ENCODE measurements at places on chromosomes 2 and 18.

GRCh38 chr2:100213595-100213994 is 71.2 kb upstream of the AFF3 start:
- no peak for DNase-seq

DNA sequence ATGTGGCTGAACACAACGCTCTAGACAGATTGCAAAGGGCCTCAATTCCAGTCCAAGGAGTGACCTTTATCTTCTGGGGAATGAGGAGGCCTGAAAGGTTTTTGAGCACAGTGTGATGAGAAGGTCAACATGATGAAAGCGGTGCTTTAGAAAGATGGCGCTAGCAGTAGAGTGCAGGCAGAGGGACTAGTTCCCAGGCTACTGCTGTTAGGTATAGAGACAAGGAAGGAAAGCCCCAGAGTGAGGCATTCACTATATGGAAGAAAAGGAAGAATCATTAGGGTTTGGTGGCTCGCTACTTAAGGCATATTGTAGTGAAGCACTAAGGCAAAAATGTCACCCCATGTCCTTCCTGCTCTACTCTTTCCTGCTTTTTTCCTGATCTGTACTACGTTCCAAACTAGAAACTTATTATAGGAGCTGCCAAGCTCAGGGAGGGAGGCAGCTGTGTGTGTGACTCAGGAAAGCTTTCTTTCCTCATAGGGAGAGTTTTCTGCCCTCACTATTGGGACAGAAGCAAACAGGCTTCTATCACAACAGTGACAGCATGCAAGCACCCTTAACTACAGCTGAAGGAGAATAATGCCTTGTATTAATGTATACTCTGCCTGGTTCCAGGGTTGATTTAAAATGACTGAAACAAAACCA is 160.8 kb upstream of the CAVIN2 start:
- no peak for DNase-seq

DNA sequence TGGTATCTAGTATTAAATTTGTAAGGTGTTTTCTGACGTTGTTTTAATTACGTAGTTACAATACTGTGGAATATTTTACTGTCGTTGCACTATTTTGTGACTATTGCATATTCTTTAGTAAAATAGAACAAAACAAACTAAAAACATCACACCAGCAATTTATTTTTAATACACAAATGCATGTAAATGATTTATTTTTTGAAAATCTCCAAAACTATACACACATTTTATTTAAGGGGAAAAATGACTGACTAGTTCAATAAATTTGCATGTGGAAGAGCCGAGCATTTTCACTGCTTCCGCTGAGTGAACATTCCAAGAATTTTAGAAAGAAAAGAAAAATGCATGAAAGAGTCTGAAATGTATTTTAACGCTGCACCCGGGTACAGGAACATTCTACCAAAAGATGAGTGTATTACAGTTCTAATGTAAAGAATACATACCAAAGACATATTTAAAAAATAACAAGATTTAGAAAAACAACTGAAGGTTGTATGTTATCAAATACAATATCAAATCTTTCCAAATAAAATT is 257.7 kb downstream of the MEIS1 start:
- no peak for DNase-seq

DNA sequence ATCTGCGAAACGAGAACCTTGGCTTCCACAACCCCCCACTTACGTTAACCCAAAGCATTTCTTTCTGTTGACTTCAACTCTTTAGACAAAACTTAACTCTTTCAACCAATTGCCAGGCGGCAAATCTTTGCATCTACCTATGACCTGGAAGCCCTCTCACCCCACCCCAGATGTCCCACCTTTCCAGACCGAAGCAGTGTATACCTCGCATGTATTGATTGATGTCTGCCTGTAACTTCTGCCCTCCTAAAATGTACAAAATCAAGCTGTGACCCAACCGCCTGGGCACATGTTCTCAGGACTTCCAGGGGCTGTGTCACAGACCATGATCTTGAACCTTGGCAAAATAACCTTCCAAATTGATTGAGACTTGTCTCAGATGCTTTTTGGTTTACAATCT is 12.3 kb downstream of the AQP12B start:
- no peak for DNase-seq

DNA sequence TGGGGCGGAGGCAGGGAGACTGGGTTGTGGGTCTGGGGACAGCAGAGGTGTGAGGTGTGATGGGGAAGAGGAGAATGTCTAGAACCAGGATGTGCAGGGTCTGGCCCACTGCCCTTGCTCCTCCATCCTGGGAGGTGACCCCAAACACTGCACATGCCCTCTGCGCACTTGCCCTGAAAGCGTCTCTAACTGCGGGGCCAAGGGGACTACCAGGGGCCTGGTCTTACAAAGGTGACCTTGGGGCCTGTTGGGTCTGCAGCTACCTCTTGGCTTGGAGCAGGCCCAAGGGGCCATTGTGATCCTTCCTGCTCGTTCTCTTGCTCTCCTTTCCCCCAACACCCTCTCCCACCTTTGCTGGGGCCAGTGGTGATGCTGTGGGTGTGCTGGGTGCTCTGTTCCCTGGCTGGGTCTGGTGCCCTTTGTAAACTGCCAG is 48.0 kb upstream of the FAHD2A start:
- DNase-seq = no peak

- DNase-seq = no peak
These were observed 19.7 kb downstream of the CYP1B1 start for GRCh38 chr2:38056216-38056615.

- DNase-seq = no peak
These were observed 37.5 kb upstream of the SOS1 start for GRCh38 chr2:39158351-39158750.

- no peak for DNase-seq
These were observed 182.2 kb upstream of the ATP5MC3 start for GRCh38 chr2:175363699-175364098.

GRCh38 chr2:134636714-134637113 is 82.1 kb downstream of the TMEM163 start:
- DNase-seq = no peak

- no peak for DNase-seq
These were observed 16.6 kb upstream of the HK2 start for GRCh38 chr2:74817304-74817675.

DNA sequence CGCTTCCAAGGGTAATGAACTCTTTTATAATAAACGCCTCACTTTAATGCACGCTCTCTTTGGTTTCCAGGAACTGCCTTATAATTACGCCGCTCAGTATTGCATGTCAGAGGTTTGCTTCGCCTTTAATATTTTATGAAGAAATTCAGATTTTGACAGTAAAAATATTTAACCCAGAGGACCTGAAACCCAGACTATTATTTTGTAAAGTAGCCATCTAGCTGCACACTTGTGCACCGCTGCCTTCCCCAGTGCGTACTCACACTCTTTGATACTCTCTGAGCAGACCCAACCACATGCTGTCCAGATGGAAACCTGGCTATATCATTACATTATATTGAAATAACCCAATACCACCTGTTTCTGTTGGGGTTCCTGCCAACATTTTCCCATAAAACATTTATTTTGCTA is 270.1 kb downstream of the C1D start:
- no peak for DNase-seq

DNA sequence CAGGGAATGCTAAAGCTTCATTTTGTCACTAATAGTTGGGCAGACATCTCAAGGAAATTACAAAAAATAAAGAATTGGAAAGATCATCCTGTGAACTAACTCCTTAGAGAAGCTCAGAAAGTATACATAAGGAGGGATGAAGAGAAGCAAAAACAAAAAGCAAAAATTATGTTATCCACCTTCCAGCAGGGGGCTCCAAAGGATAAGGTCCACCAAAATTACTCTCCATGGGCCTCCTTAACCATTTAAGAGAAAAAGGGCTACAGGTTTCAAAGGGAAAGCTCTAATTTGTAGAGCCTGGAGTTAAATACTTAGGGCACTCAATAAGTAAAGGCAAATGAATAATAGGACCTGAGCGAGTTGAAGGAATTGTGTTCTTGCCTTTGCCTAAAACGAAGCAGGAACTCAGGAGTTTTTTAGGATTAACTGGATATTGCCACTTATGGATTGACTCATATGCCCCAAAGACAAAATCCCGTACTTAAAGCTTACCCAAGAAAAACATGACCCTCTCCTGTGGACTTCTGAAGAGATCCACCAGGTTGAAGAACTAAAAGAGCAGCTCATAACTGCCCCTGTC is 1167.9 kb downstream of the DSC3 start:
- DNase-seq = no peak

GRCh38 chr18:61609131-61609530 is 275.9 kb downstream of the CDH20 start:
- no peak for DNase-seq

- no peak for DNase-seq
These were observed 26.4 kb downstream of the WDFY1 start for GRCh38 chr2:223918671-223919134.

DNA sequence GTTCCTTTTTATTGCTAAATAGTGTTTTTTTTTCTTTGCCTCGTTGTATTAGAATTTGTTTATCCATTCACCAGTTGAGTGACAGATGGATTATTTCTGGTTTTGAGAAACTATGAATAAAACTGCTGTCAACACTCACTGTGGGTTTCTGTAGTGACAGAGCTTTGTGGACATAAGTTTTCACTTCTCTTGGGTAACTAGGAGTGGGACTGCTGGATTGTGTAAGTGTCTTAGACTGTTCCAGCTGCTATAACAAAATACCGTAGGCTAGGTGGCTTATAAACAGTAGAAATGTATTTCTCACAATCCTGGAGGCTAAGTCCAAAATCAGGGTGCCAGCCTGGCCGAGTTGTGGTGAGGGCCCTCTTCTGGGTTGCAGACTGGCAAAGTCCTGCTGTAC is 71.9 kb downstream of the TNFRSF11A start:
- DNase-seq = no peak

GRCh38 chr2:67201521-67201920 is 195.6 kb upstream of the ETAA1 start:
- DNase-seq = no peak

GRCh38 chr2:25606892-25607291 is 66.5 kb downstream of the DTNB start:
- no peak for DNase-seq

DNA sequence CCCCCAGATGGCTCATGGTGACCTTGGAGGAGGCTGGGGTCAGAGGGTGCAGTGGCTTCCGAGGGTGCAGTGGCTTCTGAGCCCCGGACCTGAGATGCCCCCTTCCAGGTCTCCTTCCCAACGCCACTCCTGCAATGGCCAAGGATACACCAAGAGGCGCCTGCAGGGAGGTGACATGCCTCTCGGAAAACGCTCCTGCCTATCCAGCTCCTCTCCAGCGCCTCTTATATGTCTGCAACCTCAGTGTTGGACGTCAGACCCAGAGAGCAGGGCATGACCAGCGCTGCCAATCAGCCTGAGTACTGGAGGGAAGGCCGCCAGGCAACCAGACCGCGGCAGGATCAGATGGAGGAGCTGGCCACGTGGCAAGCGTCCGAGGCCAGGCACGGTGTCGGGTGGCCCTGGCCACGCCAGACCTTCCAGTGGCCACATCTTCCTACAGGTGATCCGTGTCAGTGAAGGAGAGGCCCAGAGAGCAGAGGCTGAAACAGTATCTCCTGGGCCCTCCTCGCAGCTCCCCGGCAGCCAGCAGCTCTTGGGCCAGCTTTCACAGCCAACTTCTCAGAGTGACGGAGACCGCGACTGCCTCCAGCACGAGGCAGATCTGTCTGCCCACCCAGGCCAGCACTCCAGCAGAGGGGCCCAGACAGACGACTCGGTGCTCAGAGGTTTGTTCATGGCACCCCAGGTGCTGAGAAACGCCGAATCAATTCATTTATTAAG is 199.5 kb upstream of the SALL3 start:
- no peak for DNase-seq

DNA sequence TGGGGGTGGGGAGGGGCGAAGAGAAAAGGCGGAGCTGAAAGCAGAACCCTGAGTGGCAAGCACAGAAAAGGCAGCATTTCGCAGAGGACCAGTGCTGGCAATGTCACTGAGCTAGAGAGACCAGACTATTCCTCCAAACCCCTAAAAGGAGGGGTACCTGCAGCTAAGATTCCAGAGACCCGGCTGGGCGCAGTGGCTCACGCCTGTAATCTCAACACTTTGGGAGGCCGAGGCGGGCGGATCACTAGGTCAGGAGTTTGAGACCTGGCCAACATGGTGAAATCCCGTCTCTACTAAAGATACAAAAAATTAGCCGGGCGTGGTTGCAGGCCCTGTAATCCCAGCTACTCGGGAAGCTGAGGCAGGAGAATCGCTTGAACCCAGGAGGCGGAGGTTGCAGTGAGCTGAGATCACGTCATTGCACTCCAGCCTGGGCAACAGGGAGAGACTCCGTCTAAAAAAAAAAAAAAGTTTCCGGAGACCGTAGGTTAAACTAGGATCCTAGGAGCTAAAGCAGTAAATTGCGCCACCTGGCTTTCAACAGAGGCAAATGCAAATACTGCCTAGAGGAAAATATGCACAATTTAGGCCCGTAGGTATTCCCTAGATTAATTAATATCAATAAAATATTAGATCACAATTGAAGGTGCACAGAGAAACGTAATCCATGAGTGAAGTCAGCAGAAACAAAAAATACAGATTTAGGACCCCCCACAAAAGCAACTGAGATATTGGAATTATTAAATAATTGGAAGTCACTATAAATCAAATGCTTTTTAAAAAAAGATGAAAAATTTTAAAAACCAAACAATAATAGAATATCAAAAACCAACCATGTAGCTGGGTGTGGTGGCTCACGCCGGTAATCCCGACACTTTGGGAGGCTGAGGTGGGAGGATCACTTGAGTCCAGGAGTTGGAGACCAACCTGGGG is 4.9 kb downstream of the UCN start:
- peak; percentile 40 for DNase-seq

- DNase-seq = no peak
These were observed 57.6 kb downstream of the TTC21B start for GRCh38 chr2:165895974-165896373.

DNA sequence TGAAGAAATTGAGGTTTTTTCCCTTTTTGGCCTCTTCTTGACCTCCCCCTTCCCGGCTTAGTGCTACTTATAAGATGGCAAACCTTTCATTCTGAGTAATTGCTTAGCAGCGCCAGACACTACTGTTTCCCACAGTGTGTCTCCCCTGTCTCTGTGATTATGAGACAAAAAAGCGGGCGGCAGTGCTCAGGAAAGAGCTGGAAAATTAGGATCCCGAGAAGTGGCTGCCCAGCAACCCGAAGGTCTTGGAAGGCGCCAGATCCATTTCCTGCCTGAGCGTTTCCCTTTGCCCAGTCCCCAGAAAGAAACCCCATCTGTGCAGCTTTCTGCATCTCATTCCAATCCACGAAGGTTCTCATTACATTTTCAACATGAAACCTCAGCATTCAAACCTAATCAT is 191.9 kb upstream of the APCDD1 start:
- DNase-seq = no peak

GRCh38 chr2:56889738-56890137 is 705.9 kb downstream of the CCDC85A start:
- no peak for DNase-seq

GRCh38 chr2:22037274-22037673 is 913.5 kb downstream of the TDRD15 start:
- no peak for DNase-seq

GRCh38 chr2:113703386-113704299 is 52.8 kb downstream of the SLC35F5 start:
- DNase-seq = no peak

- no peak for DNase-seq
These were observed 31.7 kb upstream of the ZNF396 start for GRCh38 chr18:35408843-35409261.
